Left ventricle myocardium inferior (tissue), 1 donor: ENCODE measurements at places on chromosomes 13 and 19.

- no peak for DNase-seq
These were observed 880.6 kb downstream of the UQCRFS1 start for GRCh38 chr19:28332351-28332750.

GRCh38 chr19:56687031-56687430 lies 15.5 kb upstream of the ZNF835 start:
- DNase-seq = no peak

- peak; percentile 69 for DNase-seq
These were observed 72.2 kb downstream of the RASA3 start for GRCh38 chr13:114059946-114060860.

DNA sequence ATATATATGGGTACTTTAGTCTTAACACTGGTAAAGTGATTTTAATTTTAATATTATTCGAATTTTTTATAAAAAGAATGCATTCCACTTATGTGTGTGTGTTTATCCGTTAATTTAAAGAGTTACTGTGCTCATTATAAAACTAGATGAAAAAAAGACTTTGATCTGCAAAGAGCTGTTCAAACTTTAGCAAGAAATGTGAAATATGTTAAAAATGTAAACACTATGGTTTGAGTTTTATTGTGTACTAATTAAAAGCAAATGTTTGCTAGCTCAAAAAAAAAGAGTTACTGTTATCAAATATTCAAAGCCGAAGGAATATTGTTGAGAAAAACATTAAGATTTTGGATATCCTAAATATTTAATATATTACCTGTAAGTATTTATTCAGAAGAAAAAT lies 34.5 kb downstream of the UFM1 start:
- no peak for DNase-seq

- DNase-seq = no peak
These were observed 357.2 kb downstream of the DLEU7 start for GRCh38 chr13:50485979-50486935.

DNA sequence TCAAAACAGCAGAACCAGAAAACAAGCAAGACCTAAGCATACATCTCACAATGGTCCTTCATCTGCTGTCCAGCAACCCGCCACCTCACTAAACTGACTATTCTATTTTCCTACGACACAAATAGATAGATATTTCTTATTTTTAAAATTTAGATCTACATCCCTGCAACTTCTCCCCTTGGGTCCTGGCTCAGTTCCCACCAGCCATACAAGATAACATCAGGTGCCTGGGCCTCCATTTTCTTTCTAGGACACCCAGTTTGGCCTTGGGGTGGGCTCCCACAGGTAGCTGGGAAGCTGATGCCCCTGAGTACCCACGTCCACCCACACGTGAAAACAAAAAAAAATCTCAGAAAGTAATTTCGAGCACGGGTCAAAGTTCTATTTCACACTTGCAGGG lies 47.6 kb downstream of the TGDS start:
- DNase-seq = no peak

DNA sequence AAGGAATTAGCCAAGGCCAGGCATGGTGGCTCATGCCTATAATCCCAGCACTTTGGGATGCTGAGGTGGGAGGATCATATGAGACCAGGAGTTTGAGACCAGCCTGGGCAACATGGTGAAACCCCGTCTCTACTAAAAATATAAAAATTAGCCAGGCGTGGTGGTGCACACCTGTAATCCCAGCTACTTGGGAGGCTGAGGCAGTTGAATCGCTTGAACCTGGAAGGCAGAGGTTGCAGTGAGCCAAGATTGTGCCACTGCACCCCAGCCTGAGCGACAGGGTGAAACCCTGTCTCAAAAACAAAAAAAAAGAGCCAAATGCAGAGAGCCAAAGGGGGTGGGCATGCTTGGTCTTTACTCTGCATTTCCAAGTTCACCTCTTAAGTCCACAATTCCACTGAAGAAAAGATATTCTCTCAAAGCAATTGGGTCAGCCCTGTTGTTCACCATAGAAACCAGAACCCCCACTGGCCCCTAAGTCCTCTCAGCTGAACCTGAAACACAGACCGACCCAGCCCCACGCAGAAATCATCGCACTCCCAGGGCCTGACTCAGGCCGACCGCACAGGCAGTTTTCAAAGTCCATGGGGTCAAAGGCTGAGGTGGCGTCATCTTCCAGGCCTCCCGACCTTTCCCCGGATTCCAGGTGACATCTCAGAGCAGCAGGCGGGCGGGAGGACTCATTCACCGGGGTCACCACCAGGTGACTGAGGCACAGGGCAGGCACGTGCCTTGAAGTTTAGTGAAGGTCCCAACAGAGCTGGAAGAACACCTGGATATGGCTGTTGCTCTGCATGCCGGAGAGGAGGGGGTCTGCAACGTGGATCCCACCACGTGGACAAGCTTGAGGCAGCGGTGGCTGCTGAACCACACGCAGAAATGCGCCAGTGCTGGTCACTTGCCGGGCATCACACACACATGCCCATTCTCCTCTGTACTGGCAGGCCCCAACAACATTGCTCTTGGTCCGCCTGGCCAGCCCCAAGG lies 33.1 kb downstream of the SLC25A42 start:
- DNase-seq = no peak

GRCh38 chr13:27193496-27193895 lies 21.9 kb upstream of the USP12 start:
- DNase-seq = no peak

DNA sequence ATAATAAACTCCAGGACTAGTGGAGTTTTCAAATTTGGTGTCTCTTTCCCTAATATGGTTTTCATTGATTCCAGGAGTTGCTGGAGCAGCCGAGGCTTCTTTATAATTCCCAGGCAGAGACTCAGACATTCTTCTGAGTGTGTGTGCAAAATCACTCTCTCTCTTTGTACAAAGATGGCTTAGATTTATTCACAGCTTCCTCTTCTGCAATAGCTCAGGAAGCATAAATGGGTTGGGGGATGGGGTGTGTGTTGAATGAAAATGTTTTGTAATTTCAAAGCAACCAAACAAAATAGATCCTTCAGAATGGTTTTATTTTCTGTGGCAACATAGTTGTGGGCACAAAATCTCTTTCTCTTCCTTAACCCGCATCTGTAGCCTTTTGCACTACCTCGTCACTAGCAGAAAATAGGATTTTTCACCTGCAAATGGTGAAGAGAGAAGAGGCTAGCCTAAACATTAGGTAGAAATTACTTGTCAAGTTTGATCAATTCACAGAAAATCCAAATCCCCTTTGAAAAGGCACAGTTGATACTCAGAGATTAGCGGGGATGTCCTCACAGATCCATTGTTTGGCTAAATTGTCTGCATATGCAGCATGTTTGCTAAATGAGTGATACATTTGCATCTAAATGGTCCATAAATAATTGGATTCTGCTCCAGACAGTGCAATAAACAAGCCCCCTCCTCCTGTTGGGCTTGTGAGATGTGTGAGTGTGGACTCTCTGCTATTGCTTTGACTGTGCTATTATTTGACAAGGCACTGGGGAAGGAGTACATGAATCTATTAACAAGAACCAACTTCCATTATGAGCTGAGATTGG lies 66.7 kb downstream of the CBY2 start:
- DNase-seq = no peak

DNA sequence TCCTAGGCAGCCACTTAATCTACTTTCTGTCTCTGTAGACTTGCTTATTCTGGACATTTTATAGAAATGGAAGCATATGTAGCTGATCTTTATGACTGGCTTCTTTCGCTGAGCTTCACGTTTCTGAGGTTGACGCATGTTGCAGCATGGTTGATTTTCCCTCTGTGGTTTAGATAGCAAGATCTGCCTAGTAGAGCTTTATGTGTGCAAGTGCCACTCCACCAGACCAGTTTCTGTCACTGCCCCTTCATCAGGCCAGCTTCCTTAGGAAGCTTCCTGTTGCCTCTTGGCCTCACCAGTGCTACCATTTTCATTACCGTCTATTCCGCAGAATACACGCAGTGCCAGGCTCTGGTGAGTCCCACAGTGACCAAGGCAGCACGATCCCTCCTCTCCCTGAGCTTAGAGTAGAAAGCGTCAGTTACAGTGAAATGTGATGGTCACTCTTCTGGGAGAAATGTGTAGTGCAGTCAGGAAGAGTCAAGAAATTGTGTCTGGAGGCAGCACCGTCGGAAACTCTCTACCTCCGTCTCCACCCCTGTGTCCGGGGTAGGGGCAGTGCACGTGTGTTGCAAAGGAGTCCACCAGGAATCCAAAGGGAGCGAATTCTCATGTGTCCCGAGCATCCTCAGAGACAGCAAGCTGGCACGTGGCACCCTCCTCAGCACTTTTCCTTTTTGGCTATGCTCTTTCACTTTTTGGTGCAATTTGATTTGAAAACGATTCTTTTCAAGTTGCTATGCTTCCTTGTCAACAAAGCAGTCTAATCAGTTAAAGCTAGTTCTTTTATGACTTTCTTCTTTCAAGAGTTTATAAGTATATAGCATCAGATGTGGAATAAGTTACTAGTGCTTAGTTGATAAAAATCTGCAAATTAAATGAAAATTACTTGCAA lies 45.4 kb upstream of the GPR183 start:
- DNase-seq = no peak
